ENCODE measurements at places on chromosomes 4 and X.

DNA sequence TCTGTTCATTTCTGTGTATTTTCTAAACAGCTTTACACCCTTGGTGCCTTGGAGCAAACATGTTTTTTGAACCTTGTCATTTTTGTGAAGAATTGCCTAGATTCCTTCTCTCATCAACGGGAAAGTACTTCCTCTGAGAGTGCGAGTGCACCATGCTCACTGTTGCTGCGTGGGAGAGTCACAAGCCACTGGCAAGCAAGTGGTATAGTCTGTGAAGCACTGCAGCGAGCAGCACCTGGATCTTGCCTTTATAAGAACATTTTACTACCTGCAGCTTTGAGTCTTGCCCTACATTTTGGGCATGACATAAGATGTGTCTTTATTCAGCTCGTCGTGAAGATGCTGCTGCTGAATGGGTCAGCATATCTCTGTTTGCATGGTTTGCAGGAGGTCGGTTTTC, 44.9 kb downstream of the HADH start:
- DNase-seq: no peak

GRCh38 chr4:33395731-33396485, 2675.7 kb downstream of the PCDH7 start:
- no peak for DNase-seq

- no peak for DNase-seq
Measured at GRCh38 chrX:150185766-150186165, 177.4 kb upstream of the MAMLD1 start.

- no peak for DNase-seq
Measured at GRCh38 chr4:142402156-142402555, 443.9 kb downstream of the INPP4B start.

GRCh38 chr4:453267-453666, 45.7 kb downstream of the ZNF721 start:
- no peak for DNase-seq

DNA sequence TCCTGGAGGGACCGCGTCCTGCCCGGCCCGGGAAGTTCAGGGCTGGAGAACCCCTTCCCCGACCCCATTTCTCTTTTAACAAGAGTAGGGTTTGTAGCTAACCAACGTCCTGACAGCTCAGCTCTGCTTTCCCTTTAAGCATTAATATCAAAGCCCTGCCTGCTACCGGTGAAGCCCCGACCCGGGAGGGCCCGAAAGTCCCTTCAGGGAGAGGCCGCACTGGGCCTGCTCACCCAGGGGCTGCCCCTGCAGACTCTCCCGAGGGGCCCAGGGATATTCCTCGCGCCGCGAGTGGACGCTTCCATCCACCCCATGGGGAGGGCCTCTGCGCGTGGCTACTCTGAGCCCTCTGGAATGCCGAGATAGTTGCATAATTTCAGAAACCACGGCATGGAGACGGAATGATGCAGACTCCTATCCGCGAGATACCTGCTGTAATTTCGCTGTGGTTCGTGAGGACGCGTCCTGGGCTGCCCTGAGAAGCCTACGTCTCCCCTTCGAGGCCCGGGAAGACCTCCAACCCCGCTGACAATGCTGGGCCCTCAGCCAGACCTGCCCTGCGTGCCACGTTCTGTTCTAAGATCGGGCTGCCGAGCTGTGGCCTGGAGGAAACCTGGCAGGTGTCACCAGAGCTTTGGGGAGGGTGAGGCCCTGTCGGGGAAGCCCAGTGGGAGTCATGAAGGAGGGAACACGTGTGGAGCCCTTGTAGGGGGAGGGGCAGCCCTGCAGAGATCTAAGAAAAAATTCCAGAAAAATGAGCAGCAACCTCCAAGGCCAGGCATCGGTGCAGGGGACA, 999 bp upstream of the CTBP1 start:
- peak; percentile 30 for DNase-seq

DNA sequence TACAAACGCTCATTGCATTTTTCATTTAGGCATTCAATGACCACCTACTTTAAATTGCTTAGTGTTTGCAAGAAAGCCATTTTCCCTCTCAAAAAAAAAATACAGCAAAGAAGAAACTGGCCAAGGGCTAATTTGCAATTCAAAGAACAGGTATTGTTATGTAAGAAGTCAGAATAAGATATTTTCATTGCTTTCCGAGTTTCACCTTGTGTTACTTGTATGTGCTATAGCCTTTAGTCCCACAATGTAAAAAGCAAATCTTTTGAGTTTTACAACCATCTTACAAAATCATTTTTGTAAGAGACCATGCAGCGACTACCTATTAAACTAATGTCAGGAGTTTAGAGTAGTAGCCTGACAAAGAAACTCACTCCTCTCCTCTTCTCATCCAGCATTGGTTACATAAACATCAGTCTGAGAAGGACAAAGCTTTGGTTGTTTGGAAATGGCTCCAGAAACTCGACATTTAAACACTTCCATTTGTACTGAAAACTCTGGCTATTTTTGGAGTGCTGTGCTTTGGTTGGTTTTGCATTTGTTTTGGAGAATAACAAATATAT, 15.3 kb downstream of the TENM3 start:
- DNase-seq: no peak

DNA sequence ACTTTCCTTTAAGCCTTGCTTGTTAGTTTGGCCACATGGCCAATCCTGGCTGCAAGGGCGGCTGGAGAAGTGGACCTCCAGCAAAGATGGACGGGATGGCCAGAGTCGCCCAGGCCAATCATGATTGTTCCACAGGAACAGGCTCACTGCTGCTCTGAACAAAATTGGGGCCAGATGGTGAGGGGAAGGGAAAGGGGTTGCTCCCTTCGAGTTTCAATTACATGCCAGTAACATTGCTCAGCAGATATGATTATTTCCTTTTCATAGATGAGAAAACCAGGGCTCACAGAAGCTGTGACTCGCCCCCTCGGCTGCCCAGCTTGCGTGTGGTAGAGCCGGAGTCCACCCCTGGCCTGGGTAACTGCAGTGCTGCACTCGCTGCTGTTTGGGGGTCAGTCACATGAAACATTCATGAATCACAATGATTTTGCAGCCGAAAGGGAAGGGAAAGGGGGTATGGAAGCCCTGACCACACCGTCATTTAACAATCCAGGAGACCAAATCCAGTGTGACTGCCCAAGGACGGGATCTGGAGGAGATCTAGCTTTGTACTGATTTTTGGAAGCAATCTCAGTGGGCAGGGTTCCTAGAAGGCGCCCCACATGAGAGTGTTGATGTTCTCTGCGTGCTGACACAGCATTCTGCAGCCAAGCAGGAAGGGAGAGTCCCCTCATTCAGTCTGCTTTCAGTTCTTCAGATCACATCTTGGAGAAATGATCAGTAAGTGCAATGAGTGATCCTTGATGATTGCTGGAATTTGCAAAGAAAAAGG, 77.3 kb upstream of the MSX1 start:
- DNase-seq: no peak

- DNase-seq: no peak
Measured at GRCh38 chrX:117570160-117570559, 546.5 kb downstream of the KLHL13 start.

GRCh38 chr4:187780070-187780469, 215.5 kb upstream of the ZFP42 start:
- no peak for DNase-seq

GRCh38 chrX:147899379-147900114, 12.2 kb upstream of the FMR1 start:
- no peak for DNase-seq

GRCh38 chrX:13380211-13380610, 60.4 kb upstream of the ATXN3L start:
- DNase-seq: no peak

GRCh38 chrX:44234116-44234515, 109.4 kb downstream of the EFHC2 start:
- no peak for DNase-seq

GRCh38 chr4:112531146-112531545, 15.2 kb upstream of the NEUROG2 start:
- DNase-seq: no peak

DNA sequence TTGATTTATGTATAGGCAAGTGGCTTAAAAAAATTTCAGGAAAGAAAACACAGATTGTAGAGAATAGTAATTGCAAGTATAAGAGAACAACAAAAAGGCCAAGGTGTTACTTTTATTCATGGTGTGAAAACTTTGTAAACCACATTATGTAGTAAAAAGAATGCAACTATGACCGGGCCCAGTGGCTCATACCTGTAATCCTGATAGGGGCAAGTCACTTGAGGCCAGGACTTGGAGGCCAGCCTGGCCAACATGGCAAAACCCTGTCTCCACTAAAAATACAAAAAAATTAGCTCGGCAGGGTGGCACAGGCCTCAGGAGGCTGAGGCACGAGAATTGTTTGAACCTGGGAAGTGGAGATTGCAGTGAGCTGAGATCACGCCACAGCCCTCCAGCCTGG, 131.7 kb downstream of the DCK start:
- no peak for DNase-seq

- no peak for DNase-seq
Measured at GRCh38 chr4:15410750-15411149, 17.1 kb upstream of the C1QTNF7 start.

GRCh38 chr4:146222313-146222712, 8.0 kb downstream of the REELD1 start:
- DNase-seq: no peak

DNA sequence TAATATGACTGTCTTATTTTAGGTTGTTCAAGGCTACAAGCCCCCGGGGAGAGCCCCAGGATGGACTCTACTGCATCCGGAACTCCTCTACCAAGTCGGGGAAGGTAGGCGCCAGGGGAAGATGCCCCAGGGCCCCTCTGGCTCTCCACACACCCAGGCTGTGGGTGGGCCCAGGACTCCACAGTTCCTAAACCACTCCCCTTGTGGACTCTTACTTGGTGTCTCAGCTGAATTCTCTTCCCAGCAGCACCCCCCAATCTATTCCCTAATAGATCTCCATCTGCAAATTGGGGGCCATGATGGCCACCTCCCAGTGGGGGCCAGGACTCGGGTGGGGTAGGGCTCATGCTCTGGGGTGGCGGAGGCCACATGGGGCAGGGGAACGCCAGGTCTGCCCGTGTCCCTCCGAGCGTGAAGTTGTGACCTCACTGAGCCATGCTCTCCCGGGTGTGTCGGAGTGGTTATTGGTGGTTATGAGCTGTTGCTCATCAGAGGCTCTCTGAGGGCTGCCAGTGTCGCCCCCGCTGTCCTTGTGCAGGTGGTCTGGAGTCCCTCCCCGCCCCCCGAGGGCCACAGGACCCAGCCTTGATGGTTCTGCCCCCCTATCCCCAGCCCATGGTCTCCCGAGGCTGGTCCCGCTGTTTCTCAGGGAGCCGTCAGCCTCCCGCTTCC, 11.2 kb upstream of the ADD1 start:
- DNase-seq: no peak

- DNase-seq: no peak
Measured at GRCh38 chr4:86641516-86642090, 47.5 kb downstream of the PTPN13 start.

DNA sequence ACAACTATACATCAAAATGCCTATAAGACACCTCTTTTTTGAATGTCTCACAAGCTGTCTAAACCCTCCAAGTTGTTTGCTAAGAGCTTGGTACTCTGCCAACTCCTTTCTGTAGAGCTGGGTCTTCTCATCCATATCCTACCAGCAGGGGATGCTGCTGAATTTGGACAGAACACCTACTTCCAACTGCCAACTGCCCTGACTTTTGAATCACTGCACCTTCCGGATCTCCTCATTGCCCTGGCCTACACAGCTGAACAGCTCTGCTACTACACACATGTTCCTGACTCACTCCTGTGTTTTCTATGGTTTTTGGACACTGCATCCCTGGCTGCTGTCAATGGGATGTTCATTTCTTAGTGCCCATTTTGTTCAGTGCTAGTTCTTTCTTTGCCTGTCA, 18.7 kb downstream of the FAM184B start:
- no peak for DNase-seq

- DNase-seq: no peak
Measured at GRCh38 chr4:112766422-112766821, 129.5 kb downstream of the LARP7 start.

DNA sequence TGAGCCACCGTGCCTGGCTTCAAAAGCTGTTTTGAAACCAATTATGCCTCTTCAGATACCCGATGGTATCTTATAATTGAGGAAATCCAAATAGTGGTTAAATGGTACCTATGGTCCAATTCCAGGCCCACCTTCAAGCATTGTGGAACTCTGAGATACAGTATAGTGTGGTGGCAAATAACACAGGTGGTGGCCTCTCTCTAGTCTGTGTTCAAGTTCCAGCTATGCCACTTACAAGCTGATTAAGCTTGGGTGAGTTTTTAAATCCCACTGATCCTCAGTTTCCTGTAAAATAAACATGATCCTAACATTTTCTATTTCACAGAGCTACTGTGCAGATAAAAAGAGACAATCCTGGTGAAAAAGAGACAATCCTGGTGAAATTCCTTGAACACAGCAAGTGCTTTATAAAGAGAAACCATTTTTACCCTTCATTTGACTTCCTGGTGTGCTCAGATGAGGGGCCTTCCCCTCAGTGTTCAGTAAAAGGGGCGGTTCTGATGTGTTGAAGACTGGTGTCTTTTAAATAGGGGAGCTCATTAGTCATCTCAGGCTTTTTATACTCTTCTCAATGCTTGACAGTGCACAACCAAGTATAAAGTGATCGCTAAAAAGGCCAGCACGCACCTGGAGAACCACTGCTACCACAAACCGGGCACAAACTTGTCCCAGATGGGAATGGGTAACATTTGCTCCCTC, 30.8 kb upstream of the CD40LG start:
- no peak for DNase-seq

DNA sequence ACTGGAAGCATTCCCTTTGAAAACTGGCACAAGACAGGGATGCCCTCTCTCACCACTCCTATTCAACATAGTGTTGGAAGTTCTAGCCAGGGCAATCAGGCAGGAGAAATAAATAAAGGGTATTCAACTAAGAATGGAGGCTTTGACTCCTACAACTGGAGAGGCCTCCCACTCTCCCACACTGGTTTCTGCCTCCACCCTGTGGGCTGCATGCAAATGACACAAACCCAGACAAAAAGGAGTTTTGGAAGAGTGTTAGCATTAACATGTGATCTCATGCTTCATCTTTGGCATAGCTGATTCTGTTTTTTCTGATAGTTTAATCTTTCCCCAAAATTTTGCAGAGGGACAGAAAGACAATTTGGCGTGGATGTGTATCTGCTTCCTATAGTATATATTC, 80.8 kb upstream of the IQCM start:
- no peak for DNase-seq

GRCh38 chr4:107988763-107989035, 990 bp upstream of the HADH start:
- no peak for DNase-seq

GRCh38 chrX:123801901-123802300, 58.0 kb upstream of the XIAP start:
- DNase-seq: no peak

- no peak for DNase-seq
Measured at GRCh38 chrX:120120223-120120622, 4.5 kb upstream of the RHOXF1 start.

All from activated T-helper 1 cell treated with anti-CD3 and anti-CD28 coated beads, Interleukin-2, amount 50 U/mL, for 16 hours (primary cell).